ENCODE measurements at places on chromosomes 11 and 22.

GRCh38 chr11:34595391-34595790 is 25.5 kb upstream of the EHF start:
- DNase-seq = no peak

- no peak for DNase-seq
Measured at GRCh38 chr22:41739576-41739975, 40.3 kb downstream of the MEI1 start.

- DNase-seq = no peak
Measured at GRCh38 chr22:38309614-38310517, 7.4 kb downstream of the CSNK1E start.

DNA sequence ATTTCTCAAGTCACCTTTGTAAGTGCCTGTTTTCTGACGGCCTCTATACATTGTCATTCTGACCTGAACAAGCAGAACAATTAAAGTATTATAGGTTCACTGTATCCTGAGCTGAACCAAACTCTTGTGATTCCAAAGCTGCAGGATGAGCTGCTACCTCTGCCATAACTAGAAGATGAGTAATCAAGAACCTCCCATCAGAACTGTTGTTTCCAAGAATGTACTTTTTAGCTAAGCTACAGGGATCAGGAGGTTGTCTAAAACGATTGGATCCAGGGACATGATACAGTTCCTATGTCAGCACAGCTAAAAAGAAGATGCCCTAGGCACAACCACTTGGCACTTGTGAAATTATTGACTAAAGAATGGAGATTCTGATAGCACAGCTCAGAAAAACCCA is 288.4 kb upstream of the CCDC90B start:
- DNase-seq = no peak

DNA sequence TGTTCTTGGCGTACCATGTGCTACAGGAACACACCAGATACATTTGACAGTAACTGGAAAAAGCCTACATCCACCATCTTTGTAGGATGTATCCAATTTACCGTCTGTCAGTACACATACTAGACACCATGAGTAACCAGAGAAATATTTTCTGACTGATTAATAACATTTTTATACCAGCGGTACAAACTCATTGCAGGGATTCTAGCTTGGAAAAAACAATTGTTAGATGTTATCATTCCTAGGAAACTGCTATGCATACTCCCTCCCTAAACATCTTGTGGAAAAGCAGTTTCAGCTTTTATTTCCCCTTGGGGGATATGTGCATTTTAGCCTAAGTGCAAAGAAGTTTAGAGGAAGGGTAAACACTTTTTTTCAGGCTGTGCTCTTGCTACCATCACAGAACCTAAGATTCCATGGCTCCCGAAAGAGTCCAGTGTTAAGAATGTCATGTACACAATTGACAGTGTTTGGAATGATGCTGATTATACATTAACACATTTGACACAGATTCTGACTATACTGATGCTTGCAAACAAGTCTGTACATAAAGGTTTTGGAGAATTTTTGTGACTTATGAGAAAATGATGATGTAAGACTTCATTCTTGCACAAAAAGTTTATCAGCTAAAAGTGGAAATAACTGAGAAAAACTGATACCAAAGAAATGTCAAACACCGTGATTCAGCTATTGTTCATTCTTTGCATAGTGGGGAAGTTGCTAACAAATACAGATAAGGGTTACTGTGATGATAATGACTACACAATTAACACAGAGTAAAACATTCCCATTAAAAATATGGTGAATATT is 23.7 kb downstream of the NCF4 start:
- DNase-seq = peak; percentile 28

DNA sequence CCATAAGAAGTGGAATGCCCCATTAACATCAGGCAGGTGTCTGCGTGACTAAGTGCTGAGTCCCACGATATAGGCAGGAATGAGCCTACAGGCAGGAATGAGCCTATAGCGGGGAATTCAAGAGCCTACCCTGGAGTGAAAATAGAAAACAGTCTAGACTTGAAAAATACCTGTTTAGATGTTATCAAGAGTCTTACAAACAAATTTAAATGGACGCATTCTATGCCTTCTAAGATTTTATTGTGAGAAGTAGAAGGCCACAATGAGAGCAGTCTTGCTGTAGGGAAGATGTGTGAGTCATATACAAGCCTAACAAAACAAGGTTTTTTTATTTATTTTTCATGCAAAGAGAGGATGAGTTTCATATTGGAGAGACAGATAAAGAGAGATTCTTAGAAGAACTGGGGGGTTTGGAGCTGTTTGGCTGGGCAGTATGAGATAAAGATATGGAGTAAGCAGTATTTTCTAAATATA is 200.8 kb upstream of the ZC3H12C start:
- no peak for DNase-seq

- no peak for DNase-seq
Measured at GRCh38 chr11:46293066-46293465, 15.6 kb downstream of the CREB3L1 start.

- no peak for DNase-seq
Measured at GRCh38 chr22:25959818-25960774, 209.2 kb upstream of the SEZ6L start.

GRCh38 chr22:41888627-41889200 is 26.2 kb downstream of the SHISA8 start:
- no peak for DNase-seq

GRCh38 chr11:70525006-70525405 is 126.7 kb downstream of the CTTN start:
- DNase-seq = no peak

DNA sequence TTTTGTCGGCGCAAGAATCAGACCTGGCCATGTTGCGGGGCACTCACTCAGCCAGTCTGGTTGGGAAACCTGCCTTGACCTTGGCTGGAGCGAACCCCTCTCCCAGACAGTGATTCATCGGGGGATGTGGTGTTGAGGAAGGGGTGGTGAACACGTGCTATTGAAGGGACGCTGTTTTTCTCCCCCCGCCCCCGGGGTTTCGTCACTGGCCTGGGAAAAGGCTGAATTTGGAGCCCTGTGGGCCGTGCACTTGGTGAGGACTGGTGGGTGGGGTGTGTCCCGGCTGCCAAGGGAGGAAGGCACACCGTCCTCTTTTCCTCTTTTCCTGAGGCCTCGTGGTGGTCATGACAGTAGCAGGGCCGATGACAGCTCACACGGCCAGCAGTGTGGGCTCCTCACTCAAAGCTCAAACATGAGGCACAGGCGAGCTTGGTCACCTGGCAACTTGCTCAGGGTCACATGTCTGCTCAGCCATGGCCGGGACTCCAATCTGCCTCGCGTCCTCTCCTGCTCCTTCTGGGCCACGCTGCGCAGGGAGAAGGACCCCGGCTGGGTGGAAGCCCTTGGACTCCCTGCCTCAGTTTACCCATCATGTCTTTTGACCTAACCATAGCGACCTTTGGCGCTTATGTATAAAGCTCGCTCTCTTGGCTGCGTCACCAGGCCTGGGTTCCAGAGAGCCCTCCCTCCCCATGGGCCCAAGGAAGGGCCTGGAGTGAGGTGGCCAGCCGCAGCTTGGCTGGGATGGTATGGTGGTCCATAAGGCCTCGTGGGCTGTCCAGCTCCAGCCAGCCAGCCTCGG is 49.4 kb downstream of the SMIM38 start:
- no peak for DNase-seq

DNA sequence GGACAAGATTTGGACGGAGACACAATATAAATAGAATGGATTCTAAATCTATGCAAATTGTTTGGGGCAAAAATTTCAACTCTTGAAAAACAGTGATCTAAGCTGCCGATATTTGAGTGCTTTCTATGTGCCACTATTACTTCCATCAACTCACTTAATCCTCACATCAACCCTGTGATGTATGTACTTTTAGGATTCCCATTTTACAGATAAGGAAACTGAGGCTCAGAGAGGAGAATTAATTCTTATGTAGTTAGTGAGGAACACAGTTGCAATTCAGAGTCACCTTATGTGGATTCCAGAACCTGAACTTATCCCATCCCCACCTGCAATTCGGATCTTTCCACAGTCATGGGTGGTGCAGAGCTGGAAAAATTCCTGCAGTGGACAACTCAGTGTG is 60.3 kb downstream of the TSPAN18 start:
- no peak for DNase-seq

- DNase-seq = no peak
Measured at GRCh38 chr11:47272706-47273105, 2.8 kb downstream of the MADD start.

GRCh38 chr22:32202161-32202538 is 2.7 kb downstream of the RFPL2 start:
- no peak for DNase-seq

DNA sequence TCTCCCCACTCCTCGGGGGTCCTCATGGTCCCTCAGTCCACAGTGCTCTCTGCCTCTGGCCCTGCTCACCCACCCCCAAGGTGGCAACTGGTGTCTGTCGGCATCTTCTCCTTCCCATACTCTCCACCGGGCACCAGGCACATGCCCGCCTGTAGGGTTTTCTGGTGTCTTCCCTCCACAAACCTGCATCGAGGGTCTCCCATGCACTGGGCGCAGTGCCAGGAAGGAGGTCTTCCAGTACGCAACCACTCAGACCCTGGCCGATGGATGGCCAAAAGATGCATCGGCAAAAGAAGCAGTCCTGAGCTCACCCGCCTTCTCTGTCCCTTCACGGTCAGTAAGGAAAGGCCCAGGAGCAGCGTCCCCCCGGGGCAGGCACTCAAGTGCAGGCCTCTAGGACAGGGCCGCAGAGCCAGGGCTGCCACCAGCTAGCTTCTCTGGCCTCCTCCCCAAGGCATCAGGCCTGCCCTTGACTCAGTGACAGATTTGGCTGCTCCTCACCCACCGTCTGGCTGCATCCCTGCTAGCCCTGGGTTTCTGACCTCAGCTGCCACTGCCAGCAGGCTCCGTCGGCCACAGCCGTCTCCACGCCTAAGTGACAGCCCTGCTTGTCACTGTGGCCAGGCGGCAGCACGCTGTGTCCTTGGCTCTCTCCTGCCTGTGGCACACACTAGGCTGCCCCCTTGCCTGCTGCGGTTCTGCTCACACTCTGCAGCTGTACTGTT is 32.1 kb upstream of the IGSF9B start:
- DNase-seq = no peak

DNA sequence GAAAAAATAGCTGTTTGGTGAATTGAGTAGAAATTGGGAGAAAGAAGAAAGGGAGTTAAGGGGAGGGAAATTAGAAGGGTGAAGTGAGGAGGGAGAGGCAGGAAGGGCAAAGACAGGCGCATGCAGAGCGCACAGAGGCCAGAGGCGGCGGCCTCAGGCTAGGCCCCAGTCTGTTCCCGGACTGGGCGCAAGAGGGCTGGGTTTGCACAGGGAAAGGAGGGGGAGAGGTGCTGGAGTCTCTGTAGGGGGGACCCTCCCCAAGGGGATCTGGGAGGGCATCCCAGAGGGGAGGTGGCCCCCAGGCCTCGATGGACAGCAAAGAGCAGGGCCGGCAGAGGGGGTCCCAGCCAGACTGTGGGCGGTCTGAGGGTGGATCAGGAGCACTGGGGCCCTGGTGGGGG is 1.3 kb upstream of the FLRT1 start:
- DNase-seq = no peak

- no peak for DNase-seq
Measured at GRCh38 chr22:20305894-20306645, 13.8 kb downstream of the DGCR6L start.

DNA sequence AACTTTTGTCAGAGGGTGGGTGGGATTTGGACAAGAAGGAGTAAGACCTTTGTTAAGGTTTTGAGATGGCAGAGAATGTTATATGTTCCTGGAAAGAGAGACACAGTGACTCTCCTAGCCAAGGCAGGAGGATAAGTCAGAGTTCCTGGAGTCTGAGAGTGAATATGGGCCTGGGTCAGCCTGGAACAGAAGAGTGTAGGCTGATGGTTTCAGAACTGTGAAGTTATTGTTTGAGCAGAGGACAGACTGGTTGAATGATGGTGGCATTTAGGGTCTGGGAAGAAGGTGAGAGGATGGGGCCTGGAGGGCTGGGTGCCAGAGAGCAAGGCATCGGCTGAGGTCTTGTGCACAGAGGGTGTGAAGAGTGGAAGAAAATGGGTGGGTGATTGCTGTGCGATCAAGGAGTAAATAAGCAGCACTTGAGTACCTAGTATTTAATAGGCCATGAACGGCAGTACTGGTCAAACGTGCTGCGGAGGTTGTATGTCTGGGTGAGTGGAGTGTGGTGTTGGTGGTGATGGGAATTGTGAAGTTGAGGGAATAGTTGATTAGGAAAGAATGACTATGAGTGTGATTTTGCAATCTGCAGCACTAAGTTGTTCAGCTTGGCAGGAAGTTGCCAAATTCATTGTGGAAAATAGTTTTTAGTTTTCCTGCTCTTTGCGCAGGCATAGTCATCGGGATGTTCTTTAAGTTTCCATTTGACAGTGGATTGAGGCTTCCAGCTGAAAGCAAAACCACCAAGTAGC is 1.8 kb downstream of the PANX1 start:
- DNase-seq = no peak

DNA sequence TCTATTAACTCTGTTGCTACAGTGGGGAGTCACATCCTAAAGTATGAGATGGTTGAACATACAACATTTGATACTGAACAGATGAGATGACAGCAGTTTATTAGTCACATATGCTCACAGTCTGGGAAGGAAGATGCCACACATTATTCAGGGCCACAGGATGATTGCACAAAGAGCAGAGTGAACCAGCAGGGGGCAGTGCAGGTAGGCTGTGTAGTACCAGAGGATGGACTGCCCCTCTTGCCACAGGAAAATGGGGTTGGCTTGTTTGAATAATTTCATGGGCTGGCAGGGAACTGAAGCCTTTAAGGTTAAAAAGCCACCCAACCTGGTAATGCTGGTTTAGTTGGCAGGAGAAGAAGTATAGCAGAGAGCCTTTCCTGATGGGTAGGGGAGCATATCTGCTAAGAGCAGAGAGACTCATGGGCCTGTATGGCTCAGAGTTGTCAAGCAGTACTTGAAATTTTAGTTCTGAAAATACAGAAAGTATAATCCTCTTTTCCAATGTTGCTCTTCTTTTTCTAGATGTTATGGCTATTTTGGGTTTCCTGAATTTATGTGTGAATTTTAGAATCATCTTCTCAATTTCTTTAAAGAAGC is 180.4 kb upstream of the B3GAT1 start:
- DNase-seq = peak; percentile 63

DNA sequence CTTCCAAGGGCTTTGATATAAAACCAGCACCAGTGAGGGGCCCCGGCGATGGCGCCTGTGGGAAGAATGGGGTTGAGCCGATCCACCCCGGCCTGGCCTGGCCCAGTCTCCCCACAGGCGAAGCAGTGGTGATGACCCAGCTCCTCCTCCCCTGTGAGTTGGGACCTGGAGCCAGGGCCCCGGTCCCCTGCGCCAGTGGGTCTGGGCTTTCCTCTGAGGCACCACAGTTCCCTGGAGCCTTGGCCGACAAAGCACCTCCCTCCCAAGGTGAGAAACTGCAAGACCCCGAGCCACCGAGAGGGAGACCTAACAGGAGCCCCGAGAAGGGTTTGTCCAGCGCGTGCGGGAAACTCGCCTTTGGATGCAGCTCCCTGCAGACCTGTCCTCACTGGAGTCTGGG is 942.9 kb downstream of the BRD1 start:
- DNase-seq = no peak
